Left renal cortex interstitium (tissue), 4 donors: ENCODE measurements at places on chromosomes 4 and X. TPM values are rescaled to one million over a fixed set of nuclear protein-coding genes. Genes with fewer than 3 reads are reported as not detected.

SLC2A9 gene
- 8.5 TPM for polyA plus RNA-seq

TMEM144 gene
- polyA plus RNA-seq, result 5.4 TPM

CT47A1 gene
- polyA plus RNA-seq, result not detected

PPP2R2C gene
- polyA plus RNA-seq, result 0.66 TPM

ARHGEF6 gene
- polyA plus RNA-seq, result 15.8 TPM

DMRTC1 gene
- 0.62 TPM for polyA plus RNA-seq

SMR3B gene
- polyA plus RNA-seq, result not detected

RTL9 gene
- 0.52 TPM for polyA plus RNA-seq

DCUN1D4 gene
- 70.1 TPM for polyA plus RNA-seq

CRLF2 gene
- 0.18 TPM for polyA plus RNA-seq

HPGD gene
- 83.4 TPM for polyA plus RNA-seq
